ENCODE measurements at places on chromosomes 12 and 14.

GRCh38 chr14:32413967-32414640, 85.0 kb downstream of the AKAP6 start:
- DNase-seq, result no peak

DNA sequence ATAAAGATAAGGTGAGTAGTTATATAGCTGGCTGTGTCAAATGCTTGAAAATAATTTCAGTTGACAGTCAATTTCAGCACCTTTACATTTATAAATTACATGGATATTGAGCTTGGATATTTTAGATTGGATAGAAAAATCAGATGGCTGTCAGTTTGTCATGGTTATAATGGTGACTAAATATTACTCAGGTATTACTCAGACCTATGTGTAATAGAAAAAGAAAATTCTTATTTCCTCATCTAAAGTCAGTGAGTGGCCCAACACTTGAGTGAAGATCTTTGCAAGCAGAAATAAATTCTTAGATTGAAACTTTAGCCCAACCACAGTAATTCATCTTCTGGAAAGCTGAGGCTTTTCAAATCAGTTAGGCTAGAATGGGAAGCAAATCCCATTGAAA, 354.4 kb downstream of the NAV3 start:
- DNase-seq, result no peak

GRCh38 chr14:90853116-90853515, 36.9 kb upstream of the TTC7B start:
- no peak for DNase-seq

- no peak for DNase-seq
Observed at GRCh38 chr12:60539592-60539991, 943.8 kb downstream of the SLC16A7 start.

DNA sequence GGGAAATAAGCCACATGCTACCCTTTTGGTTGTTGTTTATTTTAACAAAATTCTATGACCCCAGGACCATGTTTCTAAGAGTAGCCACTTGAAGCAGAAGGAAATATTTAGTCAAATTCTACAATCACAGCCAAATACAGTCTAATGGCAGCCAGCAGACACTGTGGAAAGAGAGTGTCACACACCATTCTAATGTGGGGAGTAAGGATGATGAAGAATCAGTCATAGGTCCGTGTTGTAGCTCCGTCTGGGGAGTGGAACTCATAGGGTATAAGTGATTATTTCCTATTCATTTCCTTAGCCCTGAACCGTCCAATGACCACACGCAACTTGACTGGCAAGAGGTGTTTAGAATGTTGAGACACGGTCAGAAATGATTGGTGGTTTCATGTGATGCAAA, 461.2 kb downstream of the DPF3 start:
- no peak for DNase-seq

GRCh38 chr14:62957562-62957961, 87.7 kb downstream of the KCNH5 start:
- no peak for DNase-seq

DNA sequence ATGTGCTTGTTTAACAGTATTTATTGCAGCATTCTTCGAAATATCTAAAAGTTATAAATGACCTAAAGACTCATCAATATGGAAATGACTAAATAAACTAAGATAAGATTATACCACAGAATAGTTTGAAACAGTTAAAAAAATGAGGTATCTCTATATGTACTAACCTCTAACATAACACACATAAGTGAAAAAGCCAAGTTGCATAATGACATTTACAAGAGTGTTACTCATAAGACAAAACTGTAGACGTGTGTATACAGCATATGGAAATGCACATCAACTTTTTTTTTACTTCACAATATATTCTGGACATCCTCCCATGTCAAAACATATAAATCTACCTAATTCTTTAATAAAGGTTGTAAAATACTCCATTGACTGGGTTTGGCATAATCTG, 22.8 kb downstream of the CPM start:
- no peak for DNase-seq

- no peak for DNase-seq
Observed at GRCh38 chr12:110330544-110330943, 49.5 kb downstream of the ATP2A2 start.

- DNase-seq, result no peak
Observed at GRCh38 chr12:122399592-122400373, 22.7 kb downstream of the CLIP1 start.

GRCh38 chr12:99767809-99768208, 120.3 kb downstream of the GARIN6 start:
- no peak for DNase-seq

GRCh38 chr12:34219046-34219770, 196.9 kb downstream of the ALG10 start:
- DNase-seq, result no peak

- DNase-seq, result peak; percentile 43
Observed at GRCh38 chr12:127162902-127163301, 1104.1 kb upstream of the TMEM132C start.

All from activated gamma-delta T cell treated with anti-CD3 and anti-CD28 coated beads, Interleukin-2, amount 50 U/mL, for 16 hours (primary cell).